ENCODE measurements at places on chromosomes 3 and 15. TPM values are rescaled to one million over a fixed set of nuclear protein-coding genes. Genes with fewer than 3 reads are reported as not detected.

Gene RAB6B
- 3.0 TPM for polyA plus RNA-seq

Gene OSTN
- not detected for polyA plus RNA-seq

Gene KCNAB1
- polyA plus RNA-seq = 0.60 TPM

Gene PCOLCE2
- 5.4 TPM for polyA plus RNA-seq

Gene CPNE9
- 0.06 TPM for polyA plus RNA-seq

Gene FAM227B
- 23.6 TPM for polyA plus RNA-seq

Gene OTOL1
- polyA plus RNA-seq = not detected

DNA sequence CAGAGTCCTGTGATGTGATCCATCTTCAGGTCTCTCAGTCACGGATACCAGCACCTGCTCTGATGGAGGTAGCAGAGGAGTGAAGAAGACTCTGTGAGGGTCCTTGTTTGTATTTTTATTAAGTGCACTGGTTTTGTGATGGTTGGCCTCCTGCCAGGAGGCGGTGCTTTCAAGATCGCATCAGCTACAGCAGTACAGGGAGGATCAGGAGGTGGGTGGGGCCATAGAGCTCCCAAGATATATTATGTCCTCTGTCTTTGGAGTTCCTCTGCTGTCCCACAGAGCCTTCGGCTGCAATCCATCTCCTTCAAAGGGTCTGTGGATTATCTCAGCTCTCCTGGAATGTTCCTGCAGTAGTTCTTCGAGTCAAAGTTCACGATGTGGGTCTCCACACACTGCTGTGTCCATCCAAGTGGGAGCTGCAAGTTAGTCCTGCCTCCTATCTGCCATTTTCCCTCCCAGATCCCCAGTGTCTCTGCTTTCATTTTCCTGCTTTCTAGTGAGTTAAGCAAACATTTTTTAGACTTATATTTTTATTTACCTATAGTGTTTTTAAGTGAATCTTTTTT, 54.7 kb downstream of the TM2D3 start:
- H3K4me1 ChIP-seq = no peaks in the 10 kb centered on the region
- H3K4me3 ChIP-seq = no peak overlapping the region
- H3K27me3 ChIP-seq = no peaks in the 10 kb centered on the region
- DNase-seq = no peak

DNA sequence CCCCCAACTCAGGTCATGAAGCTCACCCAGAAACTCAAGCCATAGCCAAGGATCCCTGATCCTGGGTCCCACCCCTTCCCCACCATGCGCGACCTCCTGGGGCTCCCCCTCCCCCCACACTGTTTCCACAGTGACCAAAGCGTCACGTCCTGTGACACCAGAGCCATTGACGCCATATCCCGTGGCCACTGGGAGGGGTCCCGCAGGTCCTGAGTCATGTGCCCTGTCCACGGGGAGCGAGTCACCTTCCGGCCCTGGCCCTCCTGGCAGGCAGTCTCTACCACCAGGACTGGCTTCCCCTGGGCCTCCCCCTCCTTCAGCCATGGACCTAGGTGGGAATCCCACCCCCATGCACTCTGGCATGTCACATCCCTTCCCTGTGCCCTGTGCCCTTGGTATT, 15.6 kb downstream of the SEMA3F start:
- no peaks in the 10 kb centered on the region for H3K36me3 ChIP-seq
- DNase-seq = no peak
- no peak overlapping the region for H3K4me3 ChIP-seq
- H3K4me1 ChIP-seq = peaks cover 12% of the 10 kb centered on the region
- no peaks in the 10 kb centered on the region for H3K27me3 ChIP-seq

GRCh38 chr3:190116551-190117067, 4.1 kb downstream of the P3H2 start:
- no peaks in the 10 kb centered on the region for H3K27me3 ChIP-seq
- peak overlapping the region; percentile 38 for H3K27ac ChIP-seq
- DNase-seq = peak; percentile 60
- H3K4me1 ChIP-seq = peaks cover 11% of the 10 kb centered on the region

- no peaks in the 10 kb centered on the region for H3K27me3 ChIP-seq
- no peak overlapping the region for H3K4me3 ChIP-seq
- H3K4me1 ChIP-seq = no peaks in the 10 kb centered on the region
- no peak overlapping the region for H3K27ac ChIP-seq
- H3K36me3 ChIP-seq = no peaks in the 10 kb centered on the region
Observed at GRCh38 chr3:140052771-140053702, 118.1 kb downstream of the CLSTN2 start.

GRCh38 chr3:110576960-110577359, 494.7 kb upstream of the NECTIN3 start:
- H3K4me3 ChIP-seq = no peak overlapping the region
- no peaks in the 10 kb centered on the region for H3K27me3 ChIP-seq
- no peaks in the 10 kb centered on the region for H3K36me3 ChIP-seq
- H3K27ac ChIP-seq = no peak overlapping the region
- H3K4me1 ChIP-seq = no peaks in the 10 kb centered on the region

- H3K4me1 ChIP-seq = peaks cover 22% of the 10 kb centered on the region
- H3K27ac ChIP-seq = no peak overlapping the region
- H3K36me3 ChIP-seq = no peaks in the 10 kb centered on the region
Observed at GRCh38 chr3:4751502-4752101, 227.6 kb upstream of the BHLHE40 start.

GRCh38 chr3:184031187-184031792, at the start of gene HTR3D:
Gene HTR3D (plus strand): TSS chr3:184031742. CDS start chr3:184031742, 0 bp downstream.
- no peak for DNase-seq
- H3K27me3 ChIP-seq = no peaks in the 10 kb centered on the region
- H3K4me3 ChIP-seq = no peak within 1 kb of the TSS

DNA sequence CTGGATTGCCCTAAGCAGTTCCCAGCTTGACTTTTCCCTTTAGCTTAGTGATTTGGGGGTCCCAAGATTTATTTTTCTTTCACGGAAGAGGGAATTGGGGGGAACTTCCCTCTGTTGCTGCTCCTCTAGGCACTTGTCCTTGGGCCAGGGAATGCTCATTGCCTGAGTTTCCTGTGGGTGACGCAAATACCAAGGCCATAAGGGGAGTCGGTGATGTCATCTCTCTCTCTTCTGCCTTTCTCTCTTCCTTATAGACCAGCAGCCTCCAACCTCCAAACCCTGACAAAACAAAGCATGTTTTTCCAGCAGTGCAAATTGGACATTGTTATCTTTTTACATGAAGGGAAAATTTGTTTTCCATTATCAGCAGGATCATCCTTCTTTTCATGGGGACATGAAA, 120.2 kb downstream of the ITPR1 start:
- no peak for DNase-seq
- no peaks in the 10 kb centered on the region for H3K4me1 ChIP-seq
- H3K27ac ChIP-seq = no peak overlapping the region

DNA sequence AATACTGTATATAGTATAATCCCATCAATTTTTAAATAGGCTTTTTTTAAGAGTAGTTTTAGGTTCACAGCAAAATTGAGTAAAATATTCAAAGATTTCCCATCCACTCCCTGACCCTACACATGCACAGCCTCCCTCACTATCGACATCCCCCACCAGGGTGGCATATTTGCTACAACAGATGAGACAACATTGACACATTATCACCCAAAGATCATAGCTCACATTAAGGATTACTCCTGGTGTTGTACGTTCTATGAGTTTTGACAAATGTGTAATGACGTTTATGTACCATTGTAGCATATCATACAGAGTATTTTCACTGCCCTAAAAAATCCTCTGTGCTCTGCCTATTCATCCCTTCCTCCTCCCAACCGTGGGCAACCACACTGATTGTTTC, 39.3 kb downstream of the LHFPL4 start:
- H3K4me3 ChIP-seq = no peak overlapping the region
- peaks cover 6% of the 10 kb centered on the region for H3K27me3 ChIP-seq
- no peak for DNase-seq
- H3K27ac ChIP-seq = no peak overlapping the region
- no peaks in the 10 kb centered on the region for H3K36me3 ChIP-seq
- no peaks in the 10 kb centered on the region for H3K4me1 ChIP-seq

- no peaks in the 10 kb centered on the region for H3K27me3 ChIP-seq
- H3K27ac ChIP-seq = no peak overlapping the region
- no peaks in the 10 kb centered on the region for H3K36me3 ChIP-seq
- no peak overlapping the region for H3K4me3 ChIP-seq
Observed at GRCh38 chr15:38555686-38556334, 8.8 kb downstream of the RASGRP1 start.

GRCh38 chr3:60774617-60775016, 476.6 kb downstream of the FHIT start:
- H3K4me3 ChIP-seq = no peak overlapping the region
- no peaks in the 10 kb centered on the region for H3K36me3 ChIP-seq
- no peak for DNase-seq
- no peak overlapping the region for H3K27ac ChIP-seq

DNA sequence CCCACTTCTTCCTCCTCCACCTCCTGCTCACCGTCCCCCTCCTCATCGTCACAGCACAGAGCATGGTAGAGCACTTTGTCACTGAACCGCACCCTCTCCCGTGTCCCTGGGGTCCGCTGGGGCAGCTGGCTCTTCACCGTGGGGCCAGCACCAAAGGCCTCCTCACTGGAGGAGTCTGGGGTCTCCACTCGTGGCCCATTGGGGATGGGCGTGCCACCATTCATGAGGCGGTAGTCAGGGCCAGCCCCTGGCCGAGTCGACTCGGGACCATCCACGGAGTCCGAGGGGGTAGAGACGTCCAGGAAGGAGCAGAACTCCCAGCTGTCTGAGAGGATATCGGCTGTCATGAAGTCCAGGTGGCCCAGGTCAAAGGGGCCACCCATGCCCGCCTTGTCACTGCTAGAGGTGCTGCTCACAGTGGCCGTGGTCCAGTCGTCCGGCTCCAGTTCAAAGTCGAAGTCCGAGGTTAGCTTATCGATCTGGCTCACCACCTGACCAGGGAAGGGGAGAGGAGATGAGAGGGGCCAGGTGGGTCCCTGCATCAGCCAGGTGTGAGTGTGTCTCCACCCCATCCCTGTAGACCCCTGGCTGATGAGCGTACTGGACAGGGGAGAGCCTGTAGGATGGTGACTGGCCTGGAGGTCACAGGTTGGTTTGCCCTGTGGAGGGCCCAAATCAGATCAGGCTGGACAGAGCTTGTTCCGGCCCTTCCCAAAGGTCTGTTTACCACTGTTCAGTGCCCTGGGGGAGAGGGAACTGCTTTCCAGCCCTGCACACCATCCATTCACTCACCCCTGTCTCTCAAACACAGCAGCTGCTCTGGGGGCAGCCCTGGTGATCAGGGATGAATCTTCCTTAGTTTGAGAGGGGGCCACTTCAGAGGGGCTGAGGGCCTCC, 12.8 kb downstream of the INSYN1 start:
- H3K27ac ChIP-seq = no peak overlapping the region
- peaks cover 8% of the 10 kb centered on the region for H3K4me1 ChIP-seq
- no peaks in the 10 kb centered on the region for H3K27me3 ChIP-seq
- H3K36me3 ChIP-seq = no peaks in the 10 kb centered on the region
- no peak for DNase-seq

GRCh38 chr3:109392293-109392692, 54.9 kb upstream of the DPPA4 start:
- H3K27ac ChIP-seq = no peak overlapping the region
- DNase-seq = no peak
- peaks cover 3% of the 10 kb centered on the region for H3K4me1 ChIP-seq
- H3K36me3 ChIP-seq = no peaks in the 10 kb centered on the region

GRCh38 chr15:85289677-85290365, 90.6 kb upstream of the AKAP13 start:
- no peaks in the 10 kb centered on the region for H3K36me3 ChIP-seq
- no peak overlapping the region for H3K27ac ChIP-seq
- no peaks in the 10 kb centered on the region for H3K4me1 ChIP-seq

- peak overlapping the region; percentile 77 for H3K4me3 ChIP-seq
- H3K27ac ChIP-seq = peak overlapping the region; percentile 87
- peaks cover 17% of the 10 kb centered on the region for H3K4me1 ChIP-seq
- DNase-seq = peak; percentile 9
Observed at GRCh38 chr3:161221806-161222600, 892 bp downstream of the NMD3 start.

GRCh38 chr3:48569400-48569799, 5.8 kb upstream of the UCN2 start:
- no peaks in the 10 kb centered on the region for H3K4me1 ChIP-seq
- no peaks in the 10 kb centered on the region for H3K27me3 ChIP-seq
- no peak overlapping the region for H3K4me3 ChIP-seq
- no peak for DNase-seq

- no peaks in the 10 kb centered on the region for H3K27me3 ChIP-seq
- H3K36me3 ChIP-seq = no peaks in the 10 kb centered on the region
- no peak overlapping the region for H3K4me3 ChIP-seq
- H3K4me1 ChIP-seq = peaks cover 8% of the 10 kb centered on the region
- H3K27ac ChIP-seq = no peak overlapping the region
- DNase-seq = no peak
Observed at GRCh38 chr3:31392568-31392967, 140.2 kb upstream of the STT3B start.

GRCh38 chr3:128647307-128647706, 3.3 kb downstream of the RPN1 start:
- no peak overlapping the region for H3K4me3 ChIP-seq
- peaks cover 7% of the 10 kb centered on the region for H3K4me1 ChIP-seq
- peaks cover 9% of the 10 kb centered on the region for H3K36me3 ChIP-seq
- DNase-seq = no peak

- peaks cover 11% of the 10 kb centered on the region for H3K4me1 ChIP-seq
- H3K27ac ChIP-seq = no peak overlapping the region
- no peak for DNase-seq
- peaks cover 3% of the 10 kb centered on the region for H3K27me3 ChIP-seq
- no peak overlapping the region for H3K4me3 ChIP-seq
Observed at GRCh38 chr3:193790086-193790990, 197.3 kb downstream of the OPA1 start.

DNA sequence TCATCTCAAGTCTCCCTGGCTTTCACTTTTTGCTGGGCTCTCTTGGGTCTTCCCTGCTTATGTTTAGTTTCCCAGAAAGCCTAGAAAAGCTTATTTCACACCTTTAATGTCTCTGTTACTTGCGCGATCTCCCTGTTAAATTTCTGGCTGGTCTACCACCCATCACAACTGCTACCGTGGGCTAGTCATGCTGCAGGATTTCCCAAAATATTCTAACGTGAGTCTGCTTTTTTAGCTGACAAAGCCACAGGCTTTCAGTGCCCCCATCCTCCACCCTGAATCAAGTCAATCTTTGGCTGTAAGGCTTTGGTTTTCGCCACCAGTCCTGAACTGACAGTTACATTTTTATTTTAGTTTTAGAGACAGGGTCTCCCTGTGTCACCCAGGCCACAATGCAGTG, 74.1 kb downstream of the SUMF1 start:
- no peaks in the 10 kb centered on the region for H3K36me3 ChIP-seq
- H3K27me3 ChIP-seq = no peaks in the 10 kb centered on the region
- no peak for DNase-seq
- H3K4me1 ChIP-seq = no peaks in the 10 kb centered on the region

GRCh38 chr3:61736506-61736905, 175.1 kb downstream of the PTPRG start:
- no peak overlapping the region for H3K4me3 ChIP-seq
- no peak overlapping the region for H3K27ac ChIP-seq
- H3K4me1 ChIP-seq = peaks cover 5% of the 10 kb centered on the region
- no peaks in the 10 kb centered on the region for H3K27me3 ChIP-seq
- no peak for DNase-seq

GRCh38 chr15:79432345-79433275, 474 bp downstream of the MINAR1 start:
- no peaks in the 10 kb centered on the region for H3K36me3 ChIP-seq
- DNase-seq = no peak
- no peaks in the 10 kb centered on the region for H3K4me1 ChIP-seq
- H3K27ac ChIP-seq = no peak overlapping the region
- peaks cover 90% of the 10 kb centered on the region for H3K27me3 ChIP-seq
